ENCODE measurements at places on chromosomes 7 and 10. TPM values are rescaled to one million over a fixed set of nuclear protein-coding genes. Genes with fewer than 3 reads are reported as not detected.
A peak's percentile ranks its signal among the peaks of the same experiment; 100 is the strongest.

- H3K36me3 ChIP-seq, result no peaks in the 10 kb centered on the region
- H3K4me3 ChIP-seq, result no peak overlapping the region
- DNase-seq, result no peak
- no peak overlapping the region for H3K27ac ChIP-seq
These were observed 16.6 kb downstream of the RPP30 start for GRCh38 chr10:90888387-90888786.

The AKR1C8 gene
- not detected for total RNA-seq

DNA sequence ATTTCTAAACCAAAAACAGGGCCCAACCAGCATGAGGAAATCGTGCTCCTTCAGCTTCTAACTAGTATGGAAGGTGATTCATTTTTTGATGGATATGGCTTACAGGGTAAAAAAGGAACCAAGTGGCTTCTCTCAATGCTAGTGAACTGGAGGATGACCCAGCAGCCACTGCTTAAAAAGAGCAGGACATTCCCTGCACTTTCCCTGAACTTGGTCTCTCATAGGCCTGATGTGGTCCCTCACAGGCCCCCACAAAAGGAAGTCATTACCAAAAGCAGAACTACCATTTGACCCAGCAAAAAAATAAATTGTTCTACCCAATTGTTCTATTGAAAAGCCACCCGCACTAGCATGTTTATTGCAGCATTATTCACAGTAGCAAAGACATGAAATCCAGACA, 188.8 kb downstream of the CALN1 start:
- no peaks in the 10 kb centered on the region for H3K36me3 ChIP-seq

DNA sequence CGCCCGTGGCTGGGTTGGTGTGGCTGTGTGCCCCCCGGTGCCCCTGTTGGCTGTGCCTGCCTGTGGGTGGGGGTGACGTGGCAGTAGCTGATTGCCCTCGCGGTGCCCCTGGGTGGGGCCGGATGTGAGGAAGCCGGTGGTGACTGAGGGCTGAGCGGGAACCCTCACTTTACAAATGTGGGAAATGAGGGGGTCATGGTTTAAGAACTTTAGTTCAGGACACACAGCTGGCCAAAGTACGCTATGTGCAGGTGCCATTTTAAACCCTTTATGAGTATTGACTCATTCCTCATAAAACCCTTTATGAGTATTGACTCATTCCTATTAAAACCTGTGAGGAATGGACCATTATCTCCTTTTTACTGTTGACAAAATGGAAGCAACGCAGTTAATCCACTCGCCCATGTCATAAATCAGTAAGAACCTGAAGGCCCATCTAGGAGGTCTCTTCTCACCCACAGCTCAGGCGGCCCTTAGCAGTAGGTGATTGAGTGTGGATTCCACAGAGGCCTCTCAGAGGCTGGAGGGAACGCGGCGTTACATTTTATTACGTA, 290.1 kb upstream of the COBL start:
- no peak for DNase-seq
- H3K4me1 ChIP-seq, result no peaks in the 10 kb centered on the region
- no peaks in the 10 kb centered on the region for H3K27me3 ChIP-seq
- no peak overlapping the region for H3K27ac ChIP-seq
- H3K4me3 ChIP-seq, result no peak overlapping the region

DNA sequence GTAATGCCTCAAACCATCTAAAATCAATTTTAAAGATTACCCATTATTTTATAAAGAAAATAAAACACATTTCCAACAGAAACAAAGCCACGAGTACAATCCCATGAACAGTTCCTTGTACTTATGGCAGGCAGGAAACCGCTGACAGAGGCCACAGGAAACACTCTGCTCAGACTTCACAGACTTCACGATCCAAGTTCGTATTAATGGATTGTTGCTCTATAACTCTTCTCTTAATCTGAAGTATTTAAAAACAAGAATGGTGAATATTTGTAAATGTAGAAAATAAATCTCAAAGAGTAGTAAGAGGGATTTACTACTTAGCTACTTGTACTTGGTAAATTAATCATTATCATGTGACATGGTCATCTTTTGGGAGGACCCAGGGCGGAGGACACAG, 78.3 kb downstream of the SNX10 start:
- H3K36me3 ChIP-seq, result no peaks in the 10 kb centered on the region
- no peak for DNase-seq
- H3K27me3 ChIP-seq, result peaks cover 26% of the 10 kb centered on the region
- peak overlapping the region; percentile 58 for H3K27ac ChIP-seq
- H3K4me3 ChIP-seq, result no peak overlapping the region

- H3K27me3 ChIP-seq, result no peaks in the 10 kb centered on the region
- DNase-seq, result peak; percentile 97
- H3K36me3 ChIP-seq, result no peaks in the 10 kb centered on the region
- peak overlapping the region; percentile 89 for H3K27ac ChIP-seq
- H3K4me1 ChIP-seq, result no peaks in the 10 kb centered on the region
These were observed 373.5 kb downstream of the RPS24 start for GRCh38 chr10:78407009-78407711.

The RBAK gene
- 26.9 TPM for total RNA-seq

DNA sequence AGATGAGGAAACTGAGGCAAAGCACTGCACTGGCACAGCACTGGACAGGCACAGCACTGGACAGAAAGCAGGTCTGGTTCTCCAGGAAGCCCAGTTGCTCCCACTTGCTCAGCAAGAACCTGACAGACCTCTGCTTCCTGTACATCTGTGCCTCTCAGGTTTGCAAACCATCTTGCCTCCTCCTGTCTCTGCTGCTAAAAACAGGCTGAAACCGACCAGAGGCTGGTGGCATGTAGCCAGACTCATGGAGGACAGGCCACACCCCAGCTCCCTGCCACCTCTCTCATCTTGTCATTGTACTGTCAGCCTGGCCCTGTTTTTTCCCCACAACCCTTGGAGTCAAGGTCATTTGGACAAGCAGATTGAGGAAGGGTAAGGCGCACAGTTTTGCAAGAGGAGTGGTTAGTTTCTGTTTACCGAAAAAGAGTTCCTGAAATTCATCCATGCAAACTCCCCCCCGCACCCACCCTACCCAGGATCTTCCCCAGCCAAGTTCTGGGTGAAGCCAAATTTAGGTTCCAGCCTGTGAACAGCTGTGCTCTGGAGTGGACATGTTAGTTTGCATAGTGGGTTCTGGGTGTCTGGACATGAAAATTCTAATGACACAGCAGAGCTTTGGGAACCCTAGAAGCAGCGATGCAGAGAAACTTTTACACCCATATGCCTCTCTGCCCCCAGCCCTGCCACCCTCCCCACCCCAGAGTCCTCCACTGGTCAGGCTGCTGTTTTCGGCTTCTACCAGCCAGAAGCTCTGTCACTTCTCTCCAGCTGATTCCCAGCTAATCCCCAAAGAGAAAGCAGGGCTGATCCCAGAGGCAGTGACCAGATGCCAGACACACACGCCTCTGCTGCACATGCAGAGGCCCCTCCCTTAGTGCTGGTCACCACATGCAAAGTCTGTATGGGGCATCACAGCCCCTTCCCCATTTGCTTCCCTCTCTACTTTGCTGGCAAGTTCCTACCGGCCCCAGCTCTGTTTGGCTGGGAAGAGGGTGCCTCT, 8.5 kb upstream of the C10orf105 start:
- no peak overlapping the region for H3K4me3 ChIP-seq
- peak overlapping the region; percentile 65 for H3K27ac ChIP-seq
- DNase-seq, result peak; percentile 68
- H3K27me3 ChIP-seq, result no peaks in the 10 kb centered on the region
- H3K36me3 ChIP-seq, result no peaks in the 10 kb centered on the region

GRCh38 chr10:62811159-62811875, 4.8 kb downstream of the EGR2 start:
- no peak for DNase-seq
- no peaks in the 10 kb centered on the region for H3K27me3 ChIP-seq
- no peak overlapping the region for H3K27ac ChIP-seq
- no peak overlapping the region for H3K4me3 ChIP-seq
- peaks cover 2% of the 10 kb centered on the region for H3K36me3 ChIP-seq

The PIP4K2A gene
- 17.4 TPM for total RNA-seq

DNA sequence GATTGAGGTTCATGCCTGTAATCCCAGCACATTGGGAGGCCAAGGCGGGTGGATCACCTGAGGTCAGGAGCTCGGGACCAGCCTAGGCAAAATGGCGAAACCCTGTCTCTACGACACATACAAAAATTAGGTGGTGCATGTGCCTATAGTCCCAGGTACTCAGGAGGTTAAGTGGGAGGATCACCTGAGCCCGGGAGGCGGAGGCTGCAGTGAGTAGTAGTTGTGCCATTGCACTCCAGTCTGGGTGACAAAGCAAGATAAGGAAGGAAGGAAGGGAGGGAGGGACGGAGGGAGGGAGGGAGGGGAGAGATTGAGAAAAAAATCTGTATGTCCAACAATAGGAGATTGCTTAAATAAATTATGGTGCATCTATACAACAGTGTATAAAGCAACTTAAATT, 13.2 kb downstream of the TLL2 start:
- no peak overlapping the region for H3K4me3 ChIP-seq
- DNase-seq, result no peak
- H3K4me1 ChIP-seq, result no peaks in the 10 kb centered on the region
- H3K36me3 ChIP-seq, result no peaks in the 10 kb centered on the region
- H3K27me3 ChIP-seq, result no peaks in the 10 kb centered on the region

The PPP1R17 gene
- total RNA-seq, result not detected

- DNase-seq, result no peak
- H3K4me3 ChIP-seq, result no peak overlapping the region
- H3K27ac ChIP-seq, result no peak overlapping the region
- H3K4me1 ChIP-seq, result no peaks in the 10 kb centered on the region
These were observed 42.1 kb downstream of the NEURL1 start for GRCh38 chr10:103535595-103535994.

The CTAGE15 gene
- total RNA-seq, result not detected

- no peak for DNase-seq
- no peaks in the 10 kb centered on the region for H3K36me3 ChIP-seq
- H3K4me1 ChIP-seq, result no peaks in the 10 kb centered on the region
- no peaks in the 10 kb centered on the region for H3K27me3 ChIP-seq
These were observed 603.8 kb upstream of the LRRTM3 start for GRCh38 chr10:66321723-66322665.

DNA sequence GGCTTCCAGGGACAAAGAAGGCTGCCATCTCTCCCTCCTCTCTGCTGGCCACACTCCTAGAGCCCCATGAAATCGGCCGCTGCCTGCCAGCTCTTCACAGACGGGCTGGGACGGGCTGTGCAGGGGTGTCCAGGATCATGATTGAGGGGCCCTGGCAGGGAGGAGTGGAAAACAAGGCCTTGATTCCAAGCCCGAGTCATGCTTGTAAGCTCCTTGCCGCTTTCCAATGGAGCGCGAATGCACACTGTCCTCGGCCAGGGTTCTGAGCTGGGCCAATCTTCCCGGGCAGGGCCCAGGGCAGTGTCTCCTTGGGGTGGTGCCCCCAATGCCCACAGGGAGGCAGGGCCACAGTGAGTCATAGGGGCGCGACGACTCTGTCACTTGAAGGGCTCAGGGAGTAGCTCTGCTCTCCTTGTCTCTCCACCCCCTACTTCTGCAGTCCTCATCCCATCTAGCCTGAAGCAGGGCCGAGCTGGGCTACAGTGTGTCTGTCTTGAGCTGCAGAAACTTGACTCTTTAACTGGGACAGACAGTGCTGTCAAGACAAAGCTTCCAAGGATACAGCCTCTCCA, 186.2 kb upstream of the SVIL start:
- no peak overlapping the region for H3K4me3 ChIP-seq
- no peaks in the 10 kb centered on the region for H3K27me3 ChIP-seq
- no peaks in the 10 kb centered on the region for H3K36me3 ChIP-seq
- peak; percentile 85 for DNase-seq

The PGAM2 gene
- total RNA-seq, result 1.4 TPM

- no peaks in the 10 kb centered on the region for H3K36me3 ChIP-seq
- DNase-seq, result no peak
- no peaks in the 10 kb centered on the region for H3K4me1 ChIP-seq
- no peaks in the 10 kb centered on the region for H3K27me3 ChIP-seq
These were observed 130.6 kb downstream of the DOCK1 start for GRCh38 chr10:127035827-127036226.

DNA sequence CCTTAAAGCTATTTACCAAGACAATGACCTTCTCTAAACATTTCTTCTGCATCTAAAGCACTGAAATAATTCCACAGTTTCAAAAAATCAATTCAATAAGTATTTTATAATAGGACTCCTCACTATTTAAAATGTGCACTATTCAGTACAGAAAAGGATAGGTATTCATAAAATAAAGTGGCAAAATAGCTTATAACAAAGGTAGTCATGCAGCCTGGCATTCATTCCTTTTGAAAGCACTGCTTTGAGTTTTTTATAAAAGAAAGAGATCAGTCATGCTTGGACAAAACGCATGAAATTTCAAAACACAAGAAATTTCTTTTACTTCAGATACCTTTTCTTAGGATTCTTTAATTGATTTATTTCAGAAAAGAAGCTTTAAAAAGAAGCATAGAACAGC, 689.7 kb upstream of the PHF14 start:
- DNase-seq, result no peak
- H3K27me3 ChIP-seq, result no peaks in the 10 kb centered on the region
- H3K27ac ChIP-seq, result no peak overlapping the region
- H3K4me3 ChIP-seq, result no peak overlapping the region

DNA sequence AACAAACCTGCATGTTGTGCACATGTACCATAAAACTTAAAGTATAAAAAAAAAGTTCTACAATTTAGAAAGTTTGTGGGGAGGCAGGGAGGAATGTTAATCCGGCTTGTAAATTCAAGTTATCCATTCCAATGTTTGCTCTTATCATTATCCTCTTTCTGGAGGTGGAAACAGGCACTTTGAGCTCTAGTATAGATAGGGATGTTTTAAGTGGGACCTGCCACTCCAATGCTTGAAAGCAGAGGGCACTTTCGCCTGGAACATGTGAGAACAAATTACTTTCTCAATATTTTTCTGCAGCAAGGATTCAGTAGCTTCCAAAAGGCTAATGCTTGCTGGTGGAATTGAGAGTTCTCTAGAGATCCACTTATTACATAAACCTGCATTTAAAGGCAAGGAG, 45.6 kb downstream of the FEZF1 start:
- no peak overlapping the region for H3K4me3 ChIP-seq
- no peaks in the 10 kb centered on the region for H3K4me1 ChIP-seq
- no peaks in the 10 kb centered on the region for H3K27me3 ChIP-seq
- no peaks in the 10 kb centered on the region for H3K36me3 ChIP-seq
- no peak for DNase-seq

DNA sequence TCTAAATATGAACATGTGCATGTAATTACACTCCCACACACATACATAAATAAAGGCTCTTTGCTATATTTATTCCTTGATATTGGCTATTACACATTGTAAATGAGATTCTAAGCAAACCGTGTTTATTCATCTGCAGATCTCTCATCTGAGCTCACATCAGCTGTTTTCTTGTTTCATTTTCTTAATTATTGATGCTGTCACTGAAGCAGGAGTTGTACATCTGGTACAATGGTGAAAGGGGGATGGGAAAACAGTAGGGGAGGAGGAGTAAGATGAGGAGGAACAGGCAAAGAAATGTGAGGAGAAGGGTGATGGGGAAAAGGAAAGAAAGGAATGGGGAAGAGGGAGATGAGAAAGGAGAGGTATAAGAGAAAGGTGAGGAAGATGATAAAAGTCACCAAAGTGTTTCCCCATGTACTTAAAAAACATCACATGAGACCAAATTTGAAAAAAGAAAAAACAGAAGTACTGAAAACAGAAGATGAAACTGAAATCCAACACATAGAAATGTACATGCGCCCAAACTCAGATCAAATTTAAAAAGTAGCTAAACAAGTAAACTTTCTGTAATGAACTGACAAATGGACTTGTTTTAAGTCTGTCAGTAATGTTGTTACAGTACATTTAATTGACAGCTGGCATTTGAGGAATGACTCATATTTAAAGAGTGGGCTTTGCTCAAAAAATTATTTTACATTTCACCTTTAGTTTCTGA, 472.2 kb downstream of the ARL4A start:
- no peak overlapping the region for H3K4me3 ChIP-seq
- H3K36me3 ChIP-seq, result no peaks in the 10 kb centered on the region
- no peaks in the 10 kb centered on the region for H3K4me1 ChIP-seq
- H3K27ac ChIP-seq, result no peak overlapping the region
- H3K27me3 ChIP-seq, result no peaks in the 10 kb centered on the region
- DNase-seq, result no peak

The FAM241B gene
- total RNA-seq, result not detected
